ENCODE measurements at places on chromosomes 12 and 14.

DNA sequence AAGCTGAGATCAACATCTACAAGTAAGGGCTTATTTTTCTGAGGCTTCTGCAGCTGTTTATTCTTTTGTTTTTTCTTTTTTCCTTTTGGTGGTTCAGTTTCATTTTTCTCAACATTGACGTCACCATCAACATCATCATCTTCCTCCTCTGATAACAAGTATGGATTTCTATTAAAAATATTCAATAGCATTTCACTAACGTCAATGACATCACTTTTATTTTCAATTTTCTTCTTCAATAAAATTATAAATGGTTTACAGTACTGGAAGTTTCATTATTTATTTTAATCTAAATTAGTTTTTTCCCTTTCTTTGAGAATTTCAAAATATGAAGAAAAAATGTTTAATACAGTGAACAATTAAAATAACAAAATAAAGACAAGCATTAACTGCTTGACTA is 23.9 kb downstream of the NEMF start:
- no peak overlapping the region for H3K27ac ChIP-seq

DNA sequence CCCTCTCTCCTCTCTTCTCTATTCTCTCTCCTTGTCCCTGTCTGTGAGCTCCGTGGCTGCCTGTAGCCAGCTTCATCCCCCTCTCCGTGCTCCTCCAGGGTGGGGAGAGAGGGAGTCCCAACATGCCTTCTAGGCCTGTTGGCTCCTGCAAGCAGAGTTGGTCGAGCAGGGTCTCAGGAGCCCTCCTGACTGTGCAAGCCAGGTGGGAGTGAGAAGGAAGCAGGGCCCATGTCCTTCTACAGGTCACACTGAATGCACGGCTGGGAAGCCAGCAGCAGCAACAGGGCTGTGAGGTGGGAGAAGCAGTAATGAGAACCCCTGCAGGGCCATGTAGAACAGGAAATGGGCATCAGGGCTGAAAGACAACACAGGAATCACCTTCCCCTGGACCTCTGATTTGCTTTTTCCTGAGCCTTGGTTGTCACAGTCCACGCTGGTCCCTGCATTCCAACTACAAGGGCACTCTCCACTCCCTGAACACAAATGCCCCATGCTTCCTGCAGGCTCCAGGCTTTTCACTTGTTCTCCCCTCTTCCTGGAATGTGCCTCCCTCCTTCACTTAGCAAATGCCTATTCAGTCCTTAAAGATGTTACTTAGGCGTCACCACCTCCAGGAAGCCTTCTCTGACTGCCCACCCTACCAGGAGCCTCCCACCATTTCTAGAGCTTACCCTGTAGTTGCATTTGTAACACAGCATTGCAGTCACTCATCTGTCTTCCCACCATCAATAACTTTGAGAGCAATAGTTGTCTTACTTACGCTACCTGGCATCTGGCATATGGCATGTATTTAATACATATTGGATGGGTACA is 51.2 kb downstream of the TSPAN11 start:
- no peak overlapping the region for H3K4me3 ChIP-seq
- no peaks in the 10 kb centered on the region for H3K4me1 ChIP-seq
- no peak overlapping the region for H3K27ac ChIP-seq
- H3K36me3 ChIP-seq, result no peaks in the 10 kb centered on the region
- no peak for DNase-seq

DNA sequence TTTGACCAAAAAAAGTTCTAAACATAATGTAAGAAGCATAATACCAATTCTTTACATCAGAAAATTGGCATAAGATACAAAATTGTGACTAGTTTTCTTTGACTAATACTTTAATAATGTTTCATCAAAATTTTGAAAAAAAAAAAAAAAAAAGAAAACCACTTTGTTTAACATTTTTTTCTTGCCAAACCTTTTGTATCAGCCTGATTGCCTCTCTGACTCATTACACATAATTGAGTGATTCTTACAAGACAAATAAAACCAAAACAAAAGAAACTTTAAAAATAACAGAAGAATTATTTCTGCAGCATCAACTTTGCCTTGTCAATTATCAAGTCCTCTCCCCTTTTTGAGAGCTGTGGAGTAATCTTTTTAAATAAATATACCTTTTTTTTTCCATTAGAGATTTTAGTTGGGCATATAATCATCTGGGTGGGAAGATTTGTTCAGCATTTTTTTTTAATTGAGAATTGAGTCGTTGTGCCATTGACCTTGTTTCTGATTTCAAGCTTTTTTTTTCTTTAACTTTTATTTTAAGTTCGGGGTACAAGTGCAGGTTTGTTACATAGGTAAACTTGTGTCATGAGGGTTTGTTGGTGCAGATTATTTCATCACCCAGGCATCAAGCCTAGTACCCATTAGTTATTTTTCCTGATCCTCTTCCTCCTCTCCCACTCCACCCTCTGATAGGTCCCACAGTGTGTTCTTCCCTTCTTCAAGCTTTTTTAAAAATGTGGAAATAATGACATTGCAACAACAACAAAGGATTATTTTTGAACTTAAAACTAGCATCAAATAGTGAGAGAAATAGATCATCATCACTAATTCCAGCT is 45.8 kb upstream of the HMGA2 start:
- DNase-seq, result no peak
- no peak overlapping the region for H3K27ac ChIP-seq
- H3K4me3 ChIP-seq, result no peak overlapping the region
- no peaks in the 10 kb centered on the region for H3K27me3 ChIP-seq
- H3K36me3 ChIP-seq, result no peaks in the 10 kb centered on the region
- H3K4me1 ChIP-seq, result no peaks in the 10 kb centered on the region

DNA sequence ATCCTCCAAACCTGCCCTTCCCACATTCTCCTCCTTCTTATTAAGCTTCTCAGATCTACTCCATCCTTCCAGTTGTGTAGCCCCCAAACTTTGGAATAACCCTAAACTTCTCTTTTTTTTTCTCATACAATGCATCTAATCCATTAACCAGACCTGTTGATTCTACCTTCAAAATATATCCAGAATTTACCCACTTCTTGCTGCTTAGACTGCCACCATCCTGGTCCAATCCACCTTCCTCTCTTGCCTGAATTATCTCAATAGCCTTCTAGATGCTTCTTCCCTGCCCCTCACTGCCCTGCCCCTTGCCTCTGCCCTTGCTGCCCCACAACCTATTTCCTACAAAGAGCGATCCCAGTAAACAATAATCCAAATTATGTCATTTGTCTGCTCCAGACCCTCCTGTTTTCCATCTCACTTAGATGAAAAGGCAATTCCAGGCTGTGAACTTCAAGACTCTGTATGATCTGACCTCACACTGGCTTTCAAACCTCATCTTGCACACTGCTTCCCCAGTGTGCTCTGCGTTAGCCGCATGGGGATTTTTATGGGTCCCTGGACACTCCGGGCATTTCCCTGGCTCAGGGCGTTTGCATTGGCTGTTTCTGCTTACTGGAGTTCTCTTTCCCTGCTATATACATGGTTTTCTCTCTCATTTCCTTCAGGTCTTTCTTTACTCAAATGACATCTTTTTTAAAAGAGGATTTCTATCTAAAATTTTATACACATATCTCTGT is 42.6 kb upstream of the HIF1A start:
- no peaks in the 10 kb centered on the region for H3K36me3 ChIP-seq
- H3K4me1 ChIP-seq, result peaks cover 22% of the 10 kb centered on the region
- no peak for DNase-seq
- no peak overlapping the region for H3K4me3 ChIP-seq
- no peaks in the 10 kb centered on the region for H3K27me3 ChIP-seq
- no peak overlapping the region for H3K27ac ChIP-seq

- no peaks in the 10 kb centered on the region for H3K36me3 ChIP-seq
- H3K27ac ChIP-seq, result peak overlapping the region; percentile 90
- no peak for DNase-seq
- H3K4me1 ChIP-seq, result peaks cover 94% of the 10 kb centered on the region
- no peak overlapping the region for H3K4me3 ChIP-seq
These were observed 36.3 kb upstream of the PNMA1 start for GRCh38 chr14:73750531-73750901.

DNA sequence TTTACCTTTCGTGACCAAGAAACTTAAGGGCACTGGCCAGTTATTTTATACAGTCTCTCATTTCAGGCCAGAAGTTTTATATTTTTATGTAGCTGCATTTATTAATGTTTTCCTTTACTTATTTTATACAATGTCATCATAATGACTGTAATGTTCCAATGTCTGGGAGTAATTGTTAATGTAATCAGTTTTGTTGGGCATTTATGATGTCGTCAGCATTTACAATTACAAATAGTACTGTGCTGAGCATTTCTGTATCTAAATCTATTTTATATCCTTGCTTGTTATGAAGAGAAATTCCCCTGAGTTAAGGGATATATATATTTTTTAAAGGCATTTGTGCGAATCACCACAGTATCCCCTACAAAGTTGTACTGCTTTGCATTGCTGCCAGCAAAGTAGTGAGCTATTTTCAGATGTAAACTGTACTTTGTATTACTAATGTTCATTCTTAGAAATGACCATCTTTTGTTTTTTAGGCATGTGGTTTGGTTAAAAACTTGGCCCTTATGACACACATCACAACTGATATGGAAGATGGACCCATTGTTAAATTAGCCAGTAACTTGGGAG is 74.4 kb downstream of the POLR3B start:
- H3K4me3 ChIP-seq, result no peak overlapping the region
- H3K27me3 ChIP-seq, result no peaks in the 10 kb centered on the region
- no peaks in the 10 kb centered on the region for H3K4me1 ChIP-seq
- H3K36me3 ChIP-seq, result peaks cover 41% of the 10 kb centered on the region
- no peak for DNase-seq

GRCh38 chr12:119204671-119205285 is 26.0 kb downstream of the HSPB8 start:
- H3K4me1 ChIP-seq, result no peaks in the 10 kb centered on the region
- no peak overlapping the region for H3K4me3 ChIP-seq
- H3K27ac ChIP-seq, result no peak overlapping the region
- H3K36me3 ChIP-seq, result no peaks in the 10 kb centered on the region
- DNase-seq, result no peak
